ENCODE measurements at places on chromosomes 6 and 20.

GRCh38 chr6:148620579-148621298, 126.1 kb upstream of the UST start:
- no peak for DNase-seq

- peak; percentile 76 for DNase-seq
These were observed 357.2 kb downstream of the PLCB1 start for GRCh38 chr20:8489094-8489883.

DNA sequence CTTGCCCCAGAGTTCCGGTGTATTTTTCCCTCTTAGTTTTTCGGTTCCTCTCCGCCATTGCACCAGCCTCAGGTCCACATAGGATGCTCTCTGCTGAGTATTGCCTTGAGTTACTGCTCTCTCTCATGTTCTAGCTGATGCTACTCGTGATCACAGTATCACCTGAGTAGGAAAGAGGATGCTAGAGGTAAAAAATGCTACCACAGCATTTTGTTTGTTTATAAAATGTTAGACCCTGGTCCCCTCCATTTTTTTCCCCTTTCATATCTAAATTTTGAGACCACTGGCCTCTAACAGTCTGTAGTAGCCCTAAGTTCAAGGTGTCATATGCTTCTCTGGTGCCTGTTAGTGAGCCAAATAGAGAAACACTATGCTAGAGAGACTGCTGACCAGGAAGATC, 175.5 kb downstream of the OR2B2 start:
- DNase-seq, result no peak

- DNase-seq, result no peak
These were observed 280.5 kb downstream of the QKI start for GRCh38 chr6:163694988-163695398.

GRCh38 chr6:106114492-106114891, 28.4 kb downstream of the PRDM1 start:
- DNase-seq, result no peak

GRCh38 chr6:129645830-129646579, 64.0 kb downstream of the ARHGAP18 start:
- DNase-seq, result no peak

Measured in fibroblast of the aortic adventitia (primary cell).